ENCODE measurements at places on chromosomes 4 and X. TPM values are rescaled to one million over a fixed set of nuclear protein-coding genes. Genes with fewer than 3 reads are reported as not detected.

GRCh38 chr4:162209706-162210105 lies 45.9 kb upstream of the FSTL5 start:
- no peak for DNase-seq

DNA sequence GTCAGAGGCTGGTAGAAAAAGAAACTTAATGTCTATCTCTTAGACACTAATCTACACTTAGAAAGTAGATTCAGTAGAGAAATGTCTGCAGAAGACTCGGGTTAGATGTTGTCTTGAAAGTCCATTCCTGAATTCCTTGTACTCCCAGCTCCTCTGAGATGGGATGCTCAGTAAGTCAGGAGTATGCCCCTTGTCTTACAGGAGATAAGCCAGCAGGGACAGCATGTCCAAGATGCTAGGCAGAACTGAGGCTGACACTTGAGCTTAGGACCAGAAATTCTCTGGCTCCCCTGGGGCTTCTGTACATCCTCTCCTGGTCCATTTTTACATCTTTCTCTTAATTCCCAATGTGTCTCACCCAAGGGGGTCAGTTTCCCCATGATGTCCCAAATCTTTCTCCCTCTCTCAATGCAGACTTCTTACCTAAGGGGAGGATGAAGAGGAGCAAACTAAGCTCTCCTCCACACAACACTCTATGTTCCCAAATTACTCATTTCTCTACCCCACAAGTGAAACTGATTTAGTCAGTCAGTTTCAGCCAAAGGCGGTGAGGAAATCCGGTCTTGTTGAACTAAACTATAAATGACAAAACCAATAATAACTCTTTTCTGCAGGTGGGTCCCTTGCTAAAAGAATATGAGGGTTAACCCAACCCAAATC lies 558.2 kb upstream of the DIPK2B start:
- no peak for DNase-seq

GRCh38 chrX:70132224-70132623 lies 1.0 kb upstream of the IGBP1 start:
- DNase-seq = no peak

DNA sequence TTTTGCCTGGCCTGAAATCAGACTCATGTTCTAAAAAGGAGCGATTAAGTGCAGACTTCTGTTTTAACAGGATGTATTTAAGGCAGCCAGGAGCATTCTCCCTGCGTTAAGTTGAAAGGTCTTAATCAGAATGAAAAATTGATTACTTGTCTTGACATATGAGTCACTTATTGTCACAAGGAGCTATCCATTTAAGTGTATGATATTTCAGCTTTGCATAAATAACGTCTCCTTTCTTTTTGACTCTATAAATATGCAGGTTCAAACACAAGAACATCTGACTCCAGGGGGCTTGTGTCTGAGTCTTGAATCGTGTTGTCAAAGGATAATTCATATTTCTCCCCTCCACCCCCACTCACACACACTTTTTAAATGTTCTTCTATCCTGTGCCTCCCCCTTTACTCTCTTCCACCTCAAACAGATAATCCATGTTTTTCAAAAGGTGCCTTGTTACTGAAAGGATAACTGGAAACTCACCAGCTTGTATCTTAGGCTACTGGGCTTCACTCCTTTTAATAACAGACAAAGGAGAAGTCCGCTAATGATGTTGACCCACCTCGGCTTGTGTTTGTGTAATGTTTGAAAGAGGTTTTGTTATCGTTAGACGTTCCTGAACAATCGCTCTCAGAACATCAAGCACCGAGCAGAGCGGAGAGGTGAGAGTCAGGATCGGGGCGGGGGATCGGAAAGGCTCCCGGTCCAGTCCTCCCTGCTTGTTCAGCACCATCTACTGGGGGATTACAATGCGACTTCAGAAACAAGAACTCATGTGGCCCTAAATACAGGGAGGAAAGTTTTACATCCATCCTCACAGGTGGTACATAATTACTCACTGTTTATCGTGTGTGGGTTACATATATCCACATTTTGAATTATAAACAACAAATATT lies 107.5 kb upstream of the RPL34 start:
- peak; percentile 92 for DNase-seq

GRCh38 chr4:99991741-99992140 lies 41.7 kb upstream of the H2AZ1 start:
- DNase-seq = no peak

GRCh38 chr4:1967512-1968149 lies 41.1 kb downstream of the NELFA start:
- no peak for DNase-seq

- no peak for DNase-seq
Measured at GRCh38 chr4:155593793-155594192, 72.9 kb upstream of the GUCY1A1 start.

GRCh38 chr4:112704991-112705845 lies 68.3 kb downstream of the LARP7 start:
- peak; percentile 51 for DNase-seq

DNA sequence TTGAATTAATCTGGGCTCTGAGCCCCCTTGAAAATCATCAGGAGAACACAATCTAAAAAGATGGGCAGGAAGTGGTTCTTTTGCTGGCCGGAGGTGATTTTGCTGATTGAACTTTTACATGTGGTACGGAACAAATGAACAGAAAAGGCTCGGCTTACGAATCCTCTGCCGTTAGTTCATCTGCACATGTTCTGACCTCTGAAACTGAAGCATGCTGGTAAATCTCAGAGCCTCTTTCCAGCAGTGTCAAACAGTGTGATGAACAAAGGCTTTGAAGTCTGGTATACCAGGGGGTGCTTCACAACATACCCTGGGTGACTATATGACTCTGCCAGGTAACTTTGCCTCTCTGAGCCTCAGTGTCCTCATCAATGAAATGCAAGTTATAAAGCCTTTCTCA lies 194.2 kb upstream of the C1QTNF7 start:
- DNase-seq = no peak

DNA sequence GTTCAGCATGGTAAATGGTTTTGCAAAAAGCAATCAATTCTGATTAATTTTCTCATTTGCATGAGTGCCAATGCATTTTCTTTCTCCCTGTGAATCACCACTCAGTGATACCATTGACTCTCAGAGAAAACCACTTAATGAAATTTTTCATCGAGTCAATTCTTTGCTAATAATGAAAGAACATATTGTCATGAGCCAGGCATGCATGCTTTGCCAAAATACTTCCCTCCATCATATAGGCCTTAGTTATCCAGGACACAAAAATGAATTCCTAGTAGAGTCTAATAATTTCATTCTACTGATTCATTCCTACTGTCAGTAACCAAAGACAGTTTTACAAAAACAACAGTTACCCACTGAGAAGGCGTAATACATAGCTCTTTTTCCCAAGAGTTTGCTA lies 680.0 kb downstream of the TRIML1 start:
- DNase-seq = no peak

The GDPD2 gene
- polyA plus RNA-seq = 35.0 TPM

The ARMCX4 gene
- polyA plus RNA-seq = 29.8 TPM

The RIBC1 gene
- 7.4 TPM for polyA plus RNA-seq

The REELD1 gene
- 0.27 TPM for polyA plus RNA-seq

The RNF150 gene
- 14.3 TPM for polyA plus RNA-seq

The EDA gene
- 3.5 TPM for polyA plus RNA-seq

The ADH1A gene
- not detected for polyA plus RNA-seq

The CDK16 gene
- 216 TPM for polyA plus RNA-seq

The PNMA6A gene
- 47.1 TPM for polyA plus RNA-seq

The GPR82 gene
- 0.14 TPM for polyA plus RNA-seq

Data from spinal cord (tissue), 10 donors.